ENCODE measurements at places on chromosomes 1 and 21.

DNA sequence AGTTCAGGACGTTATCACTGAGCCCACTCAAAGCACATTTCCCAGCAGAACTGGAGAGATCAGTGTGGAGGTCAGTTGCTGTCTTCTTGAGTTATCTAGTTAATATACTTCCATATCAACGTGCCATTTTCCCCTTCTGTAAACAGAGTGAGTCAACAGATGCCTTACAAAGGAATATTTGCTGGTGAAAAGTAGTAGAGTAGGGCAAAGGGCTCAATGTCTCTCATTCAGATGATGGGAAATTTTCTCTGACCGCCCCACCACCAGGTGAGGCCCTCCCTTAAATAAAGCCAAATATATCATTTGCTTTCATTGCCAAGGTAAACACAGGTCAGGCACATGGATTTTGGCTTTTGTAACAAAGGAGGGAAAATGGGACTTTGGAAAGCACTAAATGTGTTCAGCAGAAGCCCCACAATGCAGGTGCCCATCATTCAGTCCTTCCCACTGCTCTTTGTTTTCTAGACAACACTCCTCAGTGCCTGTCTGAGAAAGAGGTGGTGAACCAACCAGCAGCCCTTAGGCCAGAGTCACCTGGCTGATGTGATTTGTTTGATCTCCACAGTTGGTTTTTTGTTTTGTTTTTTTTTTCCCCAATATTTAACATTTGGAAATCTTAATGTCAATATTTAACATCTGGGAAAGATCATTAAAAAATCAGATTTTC lies 40.5 kb upstream of the SAMD13 start:
- DNase-seq, result peak; percentile 64
- peak overlapping the region; percentile 55 for H3K27ac ChIP-seq
- no peaks in the 10 kb centered on the region for H3K4me1 ChIP-seq
- H3K36me3 ChIP-seq, result no peaks in the 10 kb centered on the region

DNA sequence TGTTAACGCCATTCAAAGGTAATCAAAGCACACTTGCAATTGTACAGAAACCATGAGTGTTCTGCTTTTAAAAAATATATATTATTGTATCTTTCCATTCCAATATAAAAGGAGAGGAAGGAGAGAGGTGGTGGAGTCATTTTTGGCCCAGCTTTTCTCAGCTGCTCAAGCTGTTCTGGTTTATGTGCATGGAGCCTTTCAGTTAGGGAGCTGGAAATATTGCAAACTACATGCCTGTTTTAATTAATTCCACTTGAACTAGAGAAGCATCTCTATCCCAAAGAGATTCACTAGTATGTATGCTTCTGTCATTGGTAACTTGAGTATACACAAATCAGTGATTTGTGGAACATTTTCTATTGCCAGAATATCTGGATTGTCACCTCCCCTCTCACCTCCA lies 28.5 kb upstream of the C1orf105 start:
- no peaks in the 10 kb centered on the region for H3K36me3 ChIP-seq
- H3K27me3 ChIP-seq, result no peaks in the 10 kb centered on the region
- no peak overlapping the region for H3K4me3 ChIP-seq
- H3K4me1 ChIP-seq, result no peaks in the 10 kb centered on the region

DNA sequence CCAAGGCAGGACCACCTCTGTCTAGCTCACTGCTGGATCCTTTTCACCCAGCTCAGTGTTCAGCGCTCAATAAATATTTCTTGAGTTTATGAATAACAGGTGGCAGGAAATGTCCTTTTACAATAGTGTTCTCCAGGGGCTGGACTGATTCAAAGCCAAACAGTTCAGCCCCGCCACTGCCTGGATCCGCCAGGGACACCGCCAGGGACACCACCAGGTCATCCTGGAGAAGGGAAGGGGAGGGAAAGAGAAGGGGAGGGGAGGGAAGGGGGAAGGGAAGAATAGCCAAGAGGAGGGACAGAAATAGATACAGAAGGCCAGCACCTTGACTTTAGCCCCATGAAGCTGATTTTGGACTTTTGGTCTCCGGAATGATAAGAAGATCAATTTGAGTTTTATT lies 255.6 kb downstream of the GRIK3 start:
- DNase-seq, result no peak
- no peaks in the 10 kb centered on the region for H3K4me1 ChIP-seq
- H3K27ac ChIP-seq, result no peak overlapping the region

- DNase-seq, result no peak
- H3K4me3 ChIP-seq, result no peak overlapping the region
- H3K36me3 ChIP-seq, result no peaks in the 10 kb centered on the region
- no peaks in the 10 kb centered on the region for H3K4me1 ChIP-seq
- H3K27ac ChIP-seq, result no peak overlapping the region
Observed at GRCh38 chr1:220363196-220363837, 91.1 kb upstream of the RAB3GAP2 start.

- no peaks in the 10 kb centered on the region for H3K36me3 ChIP-seq
- no peak for DNase-seq
- H3K4me1 ChIP-seq, result no peaks in the 10 kb centered on the region
- no peak overlapping the region for H3K4me3 ChIP-seq
- H3K27me3 ChIP-seq, result no peaks in the 10 kb centered on the region
Observed at GRCh38 chr1:83769594-83770318, 229.2 kb downstream of the TTLL7 start.

Data from colonic mucosa (tissue), 4 donors.